HCT116 (cell line): ENCODE measurements at places on chromosomes 1 and 21.

DNA sequence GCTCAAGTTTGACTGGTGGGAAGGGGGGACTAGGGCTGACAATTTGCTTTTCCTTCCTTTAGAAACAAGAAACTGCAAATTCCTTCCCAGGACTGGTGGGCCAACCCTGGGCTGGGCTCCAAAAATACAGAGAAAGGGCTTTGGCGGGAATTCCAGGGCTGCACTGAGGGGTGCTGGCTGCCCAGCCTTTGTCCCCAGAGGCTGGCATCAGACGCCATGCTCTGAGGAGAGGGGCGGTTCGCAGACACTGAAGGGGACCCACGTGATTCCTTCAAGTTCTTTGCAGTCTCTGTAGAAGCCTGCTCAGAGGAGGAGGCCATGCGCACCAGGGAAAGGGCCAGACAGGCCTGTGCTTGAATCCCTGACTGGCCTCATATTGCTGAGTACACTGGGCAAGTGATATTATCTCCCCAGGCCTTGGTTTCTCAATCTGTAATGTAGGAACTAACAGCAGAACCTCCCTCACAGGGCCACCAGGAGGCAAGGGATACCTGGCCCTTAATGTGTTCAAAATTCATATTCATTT is 119.5 kb downstream of the EPHB2 start:
- DNase-seq: no peak

DNA sequence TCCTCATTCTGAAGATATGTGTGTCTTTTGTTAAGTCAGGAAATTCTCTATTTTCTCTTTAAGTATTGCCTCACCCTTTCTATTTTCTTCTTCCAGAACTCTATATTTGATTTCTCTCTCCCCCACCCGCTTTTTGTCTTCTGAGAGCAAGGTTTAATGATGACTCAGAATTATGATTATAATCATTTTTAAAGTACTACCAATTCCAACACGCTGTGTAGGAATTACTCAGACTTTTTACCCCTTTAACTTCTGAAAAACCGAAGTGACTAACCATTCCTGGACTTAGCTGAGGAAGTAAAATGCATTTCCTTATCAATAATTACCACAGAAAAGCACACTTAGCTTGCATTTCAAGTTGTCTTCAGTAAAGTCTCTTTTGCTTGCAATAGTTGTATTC is 20.8 kb upstream of the SCYL3 start:
- no peak for DNase-seq

GRCh38 chr1:172404121-172404520 is 16.4 kb upstream of the C1orf105 start:
- DNase-seq: no peak

- no peak for DNase-seq
These were observed 11.8 kb downstream of the LY9 start for GRCh38 chr1:160807738-160808137.

- no peak for DNase-seq
These were observed 320.3 kb downstream of the PTPRU start for GRCh38 chr1:29556657-29557056.

- no peak for DNase-seq
These were observed 4.4 kb downstream of the NDUFS2 start for GRCh38 chr1:161206411-161207140.

- DNase-seq: no peak
These were observed 361.4 kb upstream of the PTBP2 start for GRCh38 chr1:96360036-96360795.

DNA sequence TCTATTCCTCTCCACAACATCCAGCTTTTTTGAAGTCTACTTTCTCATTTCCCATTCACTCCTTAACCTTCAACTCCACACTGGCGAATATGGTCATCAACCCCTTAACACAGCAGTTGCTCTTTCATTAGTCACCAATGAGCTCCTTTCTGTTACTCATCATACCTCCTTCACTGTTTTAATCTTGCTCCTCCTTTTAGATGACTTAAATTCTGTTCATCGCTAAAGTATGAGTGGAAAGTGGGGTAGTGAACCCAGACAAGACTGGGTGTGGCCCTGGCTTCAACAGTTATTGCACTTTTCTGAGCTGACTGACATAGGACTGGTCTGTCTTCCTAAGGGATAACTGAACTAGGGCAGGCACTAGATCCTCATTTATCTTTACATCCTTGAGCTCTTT is 51.3 kb downstream of the AKT3 start:
- peak; percentile 3 for DNase-seq

DNA sequence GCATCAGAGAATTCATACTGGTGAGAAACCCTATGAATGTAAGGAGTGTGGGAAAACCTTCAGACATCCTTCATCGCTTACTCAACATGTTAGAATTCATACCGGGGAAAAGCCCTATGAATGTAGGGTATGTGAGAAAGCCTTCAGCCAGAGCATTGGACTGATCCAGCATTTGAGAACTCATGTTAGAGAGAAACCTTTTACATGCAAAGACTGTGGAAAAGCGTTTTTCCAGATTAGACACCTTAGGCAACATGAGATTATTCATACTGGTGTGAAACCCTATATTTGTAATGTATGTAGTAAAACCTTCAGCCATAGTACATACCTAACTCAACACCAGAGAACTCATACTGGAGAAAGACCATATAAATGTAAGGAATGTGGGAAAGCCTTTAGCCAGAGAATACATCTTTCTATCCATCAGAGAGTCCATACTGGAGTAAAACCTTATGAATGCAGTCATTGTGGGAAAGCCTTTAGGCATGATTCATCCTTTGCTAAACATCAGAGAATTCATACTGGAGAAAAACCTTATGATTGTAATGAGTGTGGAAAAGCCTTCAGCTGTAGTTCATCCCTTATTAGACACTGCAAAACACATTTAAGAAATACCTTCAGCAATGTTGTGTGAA is 12.8 kb downstream of the ZFP69B start:
- no peak for DNase-seq

DNA sequence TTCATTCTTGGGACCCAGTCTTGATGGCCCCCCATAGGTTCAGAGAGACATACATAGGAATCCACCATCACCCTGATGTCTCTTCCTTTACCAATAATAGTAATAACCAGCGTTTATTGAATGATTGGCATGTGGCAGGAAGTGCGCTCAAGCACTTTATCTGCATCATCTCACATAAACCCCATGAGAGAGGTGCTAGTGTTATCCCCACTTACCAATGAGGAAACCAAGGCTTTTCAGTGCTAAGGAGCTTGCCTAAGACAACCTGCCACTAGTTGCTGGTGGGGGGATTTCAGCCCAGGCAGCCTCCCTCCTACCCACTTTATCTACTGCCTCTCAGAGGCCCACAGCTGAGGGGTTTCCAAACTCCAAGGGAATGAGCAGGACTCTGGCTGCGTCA is 7.7 kb downstream of the LGR6 start:
- DNase-seq: no peak

GRCh38 chr1:32889731-32890278 is 3.5 kb downstream of the HPCA start:
- no peak for DNase-seq

GRCh38 chr1:31726715-31727114 is 22.9 kb upstream of the COL16A1 start:
- DNase-seq: no peak

- no peak for DNase-seq
These were observed 144.7 kb downstream of the MRPL39 start for GRCh38 chr21:25462517-25462971.

GRCh38 chr1:40708750-40709099 is 17.2 kb downstream of the NFYC start:
- peak; percentile 79 for DNase-seq

DNA sequence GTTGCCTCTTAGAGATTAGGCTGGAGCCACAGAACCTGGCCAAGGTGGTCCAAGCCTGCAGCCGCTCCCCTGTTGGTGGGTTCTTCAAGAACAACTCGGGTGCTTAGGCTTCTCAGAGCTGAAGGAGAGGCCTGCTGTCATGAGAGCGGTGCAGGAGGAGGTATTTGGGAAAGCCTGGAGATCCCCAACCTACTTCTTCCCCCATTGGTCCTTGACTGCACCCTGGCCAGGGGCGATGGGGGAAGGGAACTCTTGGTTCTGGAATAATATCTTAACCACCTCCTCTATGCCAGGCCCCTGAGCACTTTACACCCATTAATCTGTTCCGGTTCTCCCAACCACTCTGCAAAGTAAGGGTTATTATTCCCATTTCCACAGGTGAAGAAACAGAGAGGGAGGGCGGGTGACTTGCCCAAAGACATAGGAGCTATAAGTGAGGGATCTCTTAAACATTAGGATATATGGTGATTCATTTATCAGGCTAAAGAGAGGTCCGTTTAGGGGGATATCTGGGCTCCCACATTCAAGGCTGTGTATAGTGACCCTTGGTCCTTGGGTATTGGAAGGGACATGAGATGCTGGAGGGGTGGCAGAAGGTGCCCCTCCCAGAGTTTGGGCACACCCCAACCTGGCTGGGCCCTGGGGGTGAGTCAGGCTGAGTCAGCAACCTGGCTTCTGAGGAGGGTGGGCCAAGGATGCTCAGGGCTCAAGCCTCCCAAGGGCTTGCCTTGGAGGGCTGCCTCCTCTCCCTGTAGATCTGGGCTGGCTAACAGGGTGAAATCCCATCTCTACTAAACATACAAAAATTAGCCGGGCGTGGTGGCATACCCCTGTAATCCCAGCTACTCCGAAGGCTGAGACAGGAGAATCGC is 5.2 kb downstream of the TRNP1 start:
- DNase-seq: no peak

GRCh38 chr1:48597663-48598062 is 125.7 kb upstream of the SPATA6 start:
- DNase-seq: no peak

- no peak for DNase-seq
These were observed 28.4 kb downstream of the DISP3 start for GRCh38 chr1:11507309-11507708.

DNA sequence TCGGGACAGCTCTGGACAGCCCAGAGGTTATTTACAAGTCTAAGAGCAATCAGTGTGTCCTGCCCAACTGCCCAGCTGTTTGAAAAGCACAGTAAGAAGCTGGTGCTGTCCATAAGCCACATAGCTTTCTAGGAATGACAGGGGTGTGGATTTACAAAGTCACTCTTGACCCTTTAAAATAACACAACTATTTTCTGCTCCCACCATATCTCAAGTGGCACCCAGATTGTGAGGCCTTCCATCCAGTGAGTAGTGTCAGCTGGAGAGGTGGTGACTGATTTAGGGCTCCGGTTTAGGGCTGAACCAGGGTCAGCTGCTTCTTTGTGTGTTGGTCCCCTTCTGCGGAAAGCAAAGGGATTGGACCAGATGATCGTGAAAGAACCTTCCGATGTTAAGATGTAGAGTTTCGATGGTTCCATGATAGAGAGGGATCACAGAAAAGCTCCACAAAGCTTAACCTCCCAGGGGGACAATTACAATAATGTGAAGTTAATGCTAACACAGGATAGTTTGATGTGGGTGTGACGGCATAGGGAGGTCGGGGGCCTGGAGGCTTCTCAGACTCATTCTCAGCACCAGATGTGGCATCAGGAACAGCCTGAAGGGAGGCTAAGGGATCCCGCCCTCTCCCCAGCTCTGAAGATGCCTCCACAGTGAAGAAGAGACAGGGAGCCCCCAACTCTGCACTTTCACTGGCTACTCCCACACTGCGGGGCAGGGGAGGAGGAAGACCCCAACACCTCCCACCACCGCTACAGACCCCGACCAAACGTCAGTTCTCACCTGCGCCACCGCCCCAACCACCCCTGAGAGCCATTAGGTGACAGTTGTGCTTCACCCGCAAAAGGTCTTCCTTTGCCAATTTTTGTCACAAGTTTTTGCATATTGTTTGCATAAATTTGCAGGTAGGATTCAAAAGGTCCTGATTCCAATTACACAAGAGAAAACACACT is 40.6 kb downstream of the LRRC3 start:
- no peak for DNase-seq

- no peak for DNase-seq
These were observed 3.1 kb downstream of the BNIPL start for GRCh38 chr1:151039521-151039920.

GRCh38 chr1:52927212-52928014 is at the start of gene SCP2:
Gene SCP2 (plus strand): TSS chr1:52927276. CDS start chr1:52927397, 121 bp downstream.
- DNase-seq: peak; percentile 8

GRCh38 chr1:35443768-35444518 is 113.3 kb downstream of the KIAA0319L start:
- no peak for DNase-seq

GRCh38 chr1:151237678-151238466 is 16.7 kb upstream of the PSMD4 start:
- no peak for DNase-seq

- no peak for DNase-seq
These were observed 7.2 kb upstream of the VSIG8 start for GRCh38 chr1:159869607-159870006.

DNA sequence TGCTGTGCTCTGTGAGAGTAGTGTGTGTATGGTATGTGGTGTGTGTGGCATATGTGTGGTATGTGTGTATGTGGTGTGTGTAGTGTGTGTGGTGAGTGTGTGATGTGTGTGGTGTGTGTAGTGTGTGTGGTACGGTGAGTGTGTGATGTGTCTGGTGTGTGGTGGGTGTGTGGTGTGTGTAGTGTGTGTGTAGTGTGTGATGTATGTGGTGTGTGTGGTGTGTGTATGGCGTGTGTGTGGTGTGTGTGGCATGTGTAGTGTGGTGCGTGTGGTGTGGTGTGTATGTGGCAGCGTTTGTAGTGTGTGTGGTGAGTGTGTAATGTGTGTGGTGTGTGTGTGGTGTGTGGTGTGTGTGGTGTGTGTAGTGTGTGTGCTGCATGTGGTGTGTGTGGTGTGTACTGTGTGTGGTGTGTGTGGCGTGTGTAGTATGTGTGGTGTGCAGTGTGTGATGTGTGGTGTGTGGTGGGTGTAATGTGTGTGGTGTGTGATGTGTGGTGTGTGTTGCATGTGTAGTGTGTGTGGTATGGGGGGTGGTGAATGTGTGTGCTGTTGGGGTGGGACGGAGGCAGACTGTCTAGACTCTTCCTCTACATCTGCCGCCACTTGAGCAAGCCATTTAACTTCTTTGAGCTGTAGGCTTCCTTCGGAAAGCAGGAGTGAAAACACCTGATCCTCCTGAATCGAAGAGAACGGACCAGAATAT is 33.5 kb downstream of the GPA33 start:
- DNase-seq: no peak

GRCh38 chr1:156708218-156708661 is 2.9 kb upstream of the CRABP2 start:
- DNase-seq: no peak

DNA sequence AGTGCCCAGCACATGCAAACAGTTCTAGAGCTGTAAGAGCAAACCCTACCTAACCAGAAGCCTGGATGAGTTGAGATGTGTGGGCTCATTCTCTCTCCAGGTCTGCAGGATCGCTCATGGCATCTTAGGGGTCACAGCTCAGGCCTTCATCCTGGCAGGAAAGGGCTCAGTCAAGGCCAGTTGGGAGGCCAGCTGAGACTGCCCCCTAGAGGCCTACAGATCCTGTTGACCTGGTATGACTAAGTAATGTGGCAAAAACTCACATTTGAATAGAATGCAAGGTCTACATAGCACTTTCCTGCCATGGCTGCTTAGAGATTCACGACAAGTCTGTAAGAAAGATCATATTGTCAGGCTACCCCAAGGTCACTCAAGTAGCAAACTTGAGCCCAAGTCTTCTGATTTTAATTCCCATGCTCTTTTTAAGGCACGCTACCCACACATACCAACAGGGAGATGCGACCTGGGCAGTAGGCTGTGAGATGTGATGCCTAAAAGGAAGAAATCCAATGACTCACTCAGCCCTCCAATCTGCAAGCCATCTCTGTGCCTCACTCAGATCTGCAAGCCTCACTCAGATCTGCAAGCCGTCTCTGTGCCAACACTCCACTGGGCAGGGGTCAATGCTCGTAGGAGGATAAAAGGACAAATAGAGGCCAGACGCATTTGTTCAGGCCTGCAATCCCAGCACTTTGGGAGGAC is 5.1 kb upstream of the CAPN8 start:
- peak; percentile 36 for DNase-seq

- no peak for DNase-seq
These were observed 8.7 kb downstream of the SZRD1 start for GRCh38 chr1:16375521-16376340.

GRCh38 chr1:147522775-147523174 is 18.5 kb upstream of the BCL9 start:
- DNase-seq: no peak
